ENCODE measurements at places on chromosomes 6 and 20.
A peak's percentile ranks its signal among the peaks of the same experiment; 100 is the strongest.

DNA sequence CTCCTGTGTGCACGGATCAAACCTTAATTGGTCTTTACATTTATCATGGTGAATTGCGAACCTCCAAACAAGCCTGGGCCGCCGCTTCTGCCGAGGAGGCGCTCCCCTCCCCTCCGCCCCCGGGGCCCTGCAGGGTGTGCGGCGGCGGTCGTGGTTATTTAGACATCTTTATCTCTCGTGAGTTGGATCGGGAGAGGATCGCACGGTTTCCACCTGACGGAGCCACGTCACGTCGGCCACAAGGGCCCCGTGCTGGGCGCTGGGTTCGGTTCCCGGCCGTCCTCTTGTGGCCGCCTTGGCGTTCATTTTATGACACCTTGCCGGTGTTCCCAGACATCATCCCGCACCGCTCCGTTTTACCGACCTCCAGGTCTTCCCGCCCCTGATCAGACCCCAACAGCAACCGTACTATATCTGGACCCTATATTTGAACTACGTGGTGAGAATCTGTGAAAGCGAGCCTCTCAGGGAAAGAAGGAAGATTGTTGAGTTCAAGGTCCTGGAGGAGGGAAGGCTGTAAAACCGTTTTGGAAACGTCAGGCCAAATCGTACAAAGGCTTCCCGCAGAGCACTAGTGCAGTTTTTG lies 1.3 kb upstream of the CNR1 start:
- DNase-seq = no peak

DNA sequence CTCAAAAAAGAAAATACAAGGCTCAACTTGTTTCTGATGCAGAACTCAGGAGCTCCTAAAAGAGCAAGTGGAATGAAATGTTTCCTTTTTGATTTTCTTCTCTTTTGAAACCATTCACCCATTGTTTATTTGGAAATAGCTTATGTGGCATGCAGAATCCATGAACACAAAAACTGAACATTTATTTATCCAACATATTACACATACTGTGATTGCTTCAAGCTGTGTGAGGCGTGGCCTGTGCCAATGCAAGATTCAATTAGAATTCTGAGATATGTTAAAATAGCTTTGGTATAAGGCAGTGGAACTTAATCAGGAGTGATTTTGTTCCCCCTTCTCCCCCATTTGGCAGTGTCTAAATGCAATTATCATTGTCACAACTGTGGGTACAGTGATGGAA lies 45.9 kb upstream of the CARMIL1 start:
- DNase-seq = no peak

GRCh38 chr20:38094373-38094891 lies 60.9 kb downstream of the RPRD1B start:
- no peak for DNase-seq

DNA sequence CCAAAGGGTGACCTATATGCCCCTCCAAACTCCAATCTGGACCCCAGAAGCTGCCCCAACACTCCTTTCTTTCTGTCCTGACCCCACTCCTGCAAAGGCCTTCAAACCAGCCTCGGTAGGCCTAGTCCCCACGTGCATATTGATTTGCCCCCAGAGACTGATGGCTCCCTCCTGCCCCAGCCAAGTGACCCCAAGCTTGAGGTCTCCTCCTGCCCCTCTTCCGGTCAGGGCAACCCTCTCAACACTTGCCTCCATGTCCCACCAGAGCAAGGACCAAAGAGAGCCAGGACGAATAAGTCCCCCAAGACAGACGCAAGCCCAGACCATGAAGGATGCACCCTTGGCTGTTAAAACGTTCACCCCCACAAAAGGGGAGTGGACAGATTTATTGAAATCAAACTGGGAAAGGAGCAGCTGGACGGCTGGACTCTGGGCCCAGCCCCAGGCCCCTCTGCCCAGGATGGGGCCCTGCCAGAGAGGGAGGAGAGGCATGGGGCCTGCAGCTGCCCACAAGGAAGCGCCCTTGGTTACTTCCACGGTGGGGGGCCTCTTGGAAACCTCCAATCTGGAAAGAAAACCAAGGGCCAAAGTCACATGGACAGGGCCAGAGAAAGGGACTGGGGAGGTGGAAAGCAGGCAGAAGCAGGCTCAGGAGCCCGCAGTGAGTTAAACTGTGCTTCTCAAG lies 2.4 kb upstream of the SPEF1 start:
- DNase-seq = no peak

DNA sequence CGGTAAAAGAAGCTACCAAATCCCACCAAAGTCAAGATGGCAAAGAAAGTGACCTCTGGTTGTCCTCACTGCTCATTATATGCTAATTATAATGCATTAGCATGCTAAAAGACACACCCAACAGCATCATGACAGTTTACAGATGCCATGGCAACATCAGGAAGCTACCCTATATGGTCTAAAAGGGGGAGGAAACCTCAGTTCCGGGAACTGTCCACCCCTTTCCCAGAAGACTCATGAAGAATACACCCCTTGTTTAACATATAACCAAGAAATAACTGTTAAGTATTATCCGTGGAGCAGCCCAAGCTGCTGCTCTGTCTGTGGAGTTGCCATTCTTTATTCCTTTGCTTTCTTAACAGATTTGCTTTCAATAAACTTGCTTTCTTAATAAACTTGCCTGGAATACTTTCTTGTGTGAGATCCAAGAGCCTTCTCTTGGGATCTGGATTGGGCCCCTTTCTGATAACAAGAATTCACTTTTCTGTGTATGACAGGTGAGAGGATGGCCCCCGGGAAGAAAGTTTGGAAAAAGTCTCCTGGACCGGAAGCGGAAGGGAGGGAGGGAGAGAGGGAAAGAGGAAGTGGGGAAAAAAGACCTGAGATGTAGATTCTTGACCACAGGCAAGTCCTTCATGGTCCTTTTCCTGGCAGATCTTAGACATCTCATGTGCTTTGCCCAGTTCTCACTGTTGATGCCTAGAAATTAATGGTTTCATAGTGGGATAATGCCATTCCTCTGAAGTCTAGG lies 146.7 kb upstream of the ID4 start:
- no peak for DNase-seq

- DNase-seq = peak; percentile 92
Measured at GRCh38 chr6:44010411-44011349, 116.6 kb downstream of the MRPL14 start.

GRCh38 chr6:36252005-36252404 lies 17.9 kb upstream of the PNPLA1 start:
- no peak for DNase-seq

DNA sequence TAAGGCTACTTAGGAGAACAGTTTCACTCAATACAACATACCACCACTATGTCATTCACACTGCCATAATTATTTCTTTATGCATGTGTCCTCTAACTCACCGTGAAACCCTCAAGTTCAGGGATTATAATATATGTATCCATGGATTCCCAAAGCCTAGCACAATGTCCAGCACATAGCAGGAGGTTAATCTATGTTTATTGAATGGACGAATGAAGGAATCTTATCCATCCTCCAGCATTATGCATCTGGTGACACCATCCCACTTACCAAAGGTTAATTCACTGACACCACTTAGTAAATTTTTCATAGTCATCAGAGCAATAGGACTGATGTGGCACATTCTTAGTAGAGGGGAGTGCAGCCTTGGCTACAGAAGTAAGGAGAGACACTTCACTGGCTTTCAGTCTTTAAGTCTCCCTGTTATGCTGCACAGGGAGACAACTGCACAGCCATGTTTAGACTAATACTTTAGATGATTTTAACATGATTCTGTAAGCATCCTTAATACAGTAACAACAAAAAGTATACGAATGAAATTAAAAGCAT lies 49.7 kb downstream of the EPHA7 start:
- DNase-seq = no peak

DNA sequence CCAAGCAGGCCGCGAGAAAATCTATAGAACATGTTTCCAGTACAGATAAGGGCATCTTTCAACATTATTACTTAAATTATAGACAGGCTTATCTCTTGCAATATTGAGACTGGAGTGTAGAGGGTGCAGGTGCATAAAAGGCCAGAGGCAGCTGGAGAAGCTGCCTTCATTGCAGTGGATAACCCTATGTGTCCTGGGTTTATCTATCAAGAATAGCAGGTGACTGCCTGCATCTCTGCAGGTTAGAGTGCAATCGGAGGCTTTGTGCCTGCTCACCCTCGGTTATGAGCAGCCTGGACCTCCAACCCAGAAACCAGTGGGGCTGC lies 28.7 kb upstream of the ECI2 start:
- no peak for DNase-seq

GRCh38 chr20:53255102-53255710 lies 283.0 kb downstream of the TSHZ2 start:
- no peak for DNase-seq

DNA sequence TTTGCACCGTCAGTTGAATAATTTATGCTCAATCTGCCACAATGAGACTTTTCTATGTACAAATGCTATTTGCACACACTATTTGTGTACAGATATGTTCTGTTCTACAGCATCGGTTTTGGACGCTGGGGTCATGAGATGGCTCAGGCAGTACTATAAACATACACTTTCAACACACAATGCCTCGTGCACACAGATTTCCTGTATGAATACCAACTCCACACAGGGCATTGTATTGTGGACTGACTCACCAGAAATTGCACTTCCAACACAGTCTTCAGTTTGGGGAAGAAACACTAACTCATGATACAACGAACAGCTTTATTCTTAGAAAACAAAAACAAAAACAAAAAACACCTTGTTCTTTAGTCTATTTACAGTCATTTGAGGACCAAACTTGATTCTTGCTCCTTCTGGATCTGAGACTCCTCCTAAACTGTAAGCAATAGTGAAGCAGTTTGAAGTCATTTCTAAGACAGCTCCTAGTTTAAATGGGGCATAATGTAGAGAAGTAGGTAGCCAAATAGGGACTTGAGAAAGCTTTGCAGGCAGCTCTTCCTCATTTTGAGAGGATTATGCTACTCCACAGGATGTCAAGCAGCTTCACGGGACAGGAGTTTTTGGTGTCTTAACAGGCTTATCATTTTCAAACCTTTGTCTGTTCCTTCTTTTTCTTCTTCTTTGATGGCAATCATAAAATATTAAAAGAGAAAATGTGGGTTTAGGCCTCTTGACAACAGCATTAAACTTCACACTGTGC lies 33.7 kb downstream of the GJA10 start:
- no peak for DNase-seq

GRCh38 chr20:36112112-36112511 lies 42.4 kb upstream of the EPB41L1 start:
- DNase-seq = no peak

GRCh38 chr6:133301835-133302234 lies 60.7 kb downstream of the EYA4 start:
- no peak for DNase-seq

GRCh38 chr6:142320366-142320765 lies 18.6 kb downstream of the ADGRG6 start:
- no peak for DNase-seq
